ENCODE measurements at places on chromosomes 3 and 15. TPM values are rescaled to one million over a fixed set of nuclear protein-coding genes. Genes with fewer than 3 reads are reported as not detected.

- peak; percentile 71 for DNase-seq
Measured at GRCh38 chr3:169227911-169228310, 435.6 kb downstream of the MECOM start.

DNA sequence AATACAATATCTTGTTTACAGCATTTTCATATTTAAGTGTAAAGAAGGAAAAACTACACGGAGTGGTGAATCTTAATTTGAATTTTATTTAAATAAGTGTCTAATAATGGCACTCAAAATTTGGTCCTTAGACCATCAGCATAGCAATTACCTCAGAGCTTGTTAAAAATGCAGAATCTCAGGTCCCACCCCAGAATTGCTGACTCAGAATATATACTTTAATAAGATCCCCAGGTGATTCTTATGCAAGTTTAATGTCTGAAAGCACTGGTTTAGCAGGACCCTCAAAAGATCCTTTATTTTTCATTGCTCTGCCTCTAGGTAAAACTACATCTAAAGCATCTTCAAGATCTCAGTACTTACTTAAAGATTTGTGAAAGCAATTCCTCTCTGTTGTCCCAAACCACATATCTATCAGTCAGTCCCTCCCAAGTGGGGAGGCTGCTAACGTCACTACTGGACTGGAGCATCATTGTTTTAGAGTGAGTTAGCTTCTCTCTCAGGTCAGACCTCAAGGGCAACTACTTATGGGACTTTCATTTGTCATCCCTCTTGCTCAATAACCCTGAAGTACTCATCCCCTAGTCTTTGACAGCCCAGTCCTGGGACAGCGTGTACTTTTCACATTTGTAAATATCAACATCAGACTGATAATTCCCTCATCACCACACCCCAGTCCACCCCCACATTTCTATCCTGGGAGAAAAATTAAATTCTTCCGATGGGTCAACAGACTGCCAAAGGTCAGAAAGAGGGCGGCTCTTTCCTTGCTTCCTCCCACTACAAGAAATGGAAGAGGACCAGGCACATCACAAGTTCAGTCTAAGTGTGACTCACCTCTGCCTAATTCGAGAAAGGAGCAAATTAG, 76.7 kb downstream of the CBLB start:
- peak; percentile 96 for DNase-seq

DNA sequence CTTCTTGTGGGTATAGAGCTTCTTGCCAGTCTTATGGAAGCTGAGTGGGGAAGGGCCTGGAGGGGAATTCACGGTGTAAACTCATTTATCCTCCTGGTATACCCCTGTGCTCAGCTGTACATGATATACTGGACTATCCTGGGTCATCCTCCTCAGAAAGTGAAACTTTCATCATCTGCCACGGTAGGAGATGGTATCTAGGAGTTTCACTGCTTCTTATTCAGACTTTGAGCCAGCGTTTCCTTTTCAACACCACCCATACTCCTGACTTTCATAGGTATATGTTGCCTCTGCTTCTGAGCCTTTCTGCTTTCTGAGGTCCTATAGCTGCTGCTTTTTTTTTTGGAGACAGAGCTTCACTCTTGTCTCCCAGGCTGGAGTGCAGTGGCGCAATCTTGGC, 15.6 kb downstream of the SENP5 start:
- no peak for DNase-seq

DNA sequence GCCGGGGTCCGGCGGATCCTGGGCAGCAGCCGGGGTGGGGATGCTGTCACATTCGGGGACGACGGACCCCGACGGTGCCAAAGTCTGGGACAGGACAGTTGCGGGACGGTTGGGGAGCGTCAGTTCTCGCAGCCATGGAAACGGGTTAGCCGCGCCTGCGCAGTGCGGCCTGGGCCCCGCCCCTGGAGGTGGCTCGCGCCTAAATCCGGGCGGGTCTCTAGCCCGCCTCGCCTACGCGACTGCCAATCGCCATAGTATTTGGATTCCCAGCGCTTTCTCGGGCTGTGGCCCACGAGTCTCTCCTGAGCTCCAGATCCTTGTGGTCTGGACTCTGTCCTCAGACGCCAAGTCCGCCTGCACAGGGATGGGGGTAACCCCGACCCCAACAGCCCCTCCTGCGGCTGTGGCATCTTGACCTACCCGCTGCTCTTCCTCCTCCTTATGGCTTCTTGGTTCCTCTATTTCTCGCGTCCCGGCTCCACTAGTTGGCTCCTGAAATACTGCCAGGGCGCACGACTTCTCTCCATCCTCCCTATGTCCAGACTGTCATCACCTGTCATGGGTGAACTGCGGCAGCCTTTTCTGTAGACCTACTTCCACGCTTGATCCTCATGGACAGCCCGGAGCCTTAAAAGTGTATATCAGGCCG, at the start of gene ZMYND10:
Gene ZMYND10, minus strand, starts transcription at position 147 of the 649 bp plus-strand sequence. CDS start 153 bp downstream, outside the sequence.
- peak; percentile 28 for DNase-seq

CCR5 gene
- not detected for total RNA-seq

GRCh38 chr3:86800116-86800515, 190.8 kb downstream of the VGLL3 start:
- DNase-seq = no peak

- DNase-seq = no peak
Measured at GRCh38 chr3:16305111-16305541, 40.1 kb downstream of the OXNAD1 start.

DNA sequence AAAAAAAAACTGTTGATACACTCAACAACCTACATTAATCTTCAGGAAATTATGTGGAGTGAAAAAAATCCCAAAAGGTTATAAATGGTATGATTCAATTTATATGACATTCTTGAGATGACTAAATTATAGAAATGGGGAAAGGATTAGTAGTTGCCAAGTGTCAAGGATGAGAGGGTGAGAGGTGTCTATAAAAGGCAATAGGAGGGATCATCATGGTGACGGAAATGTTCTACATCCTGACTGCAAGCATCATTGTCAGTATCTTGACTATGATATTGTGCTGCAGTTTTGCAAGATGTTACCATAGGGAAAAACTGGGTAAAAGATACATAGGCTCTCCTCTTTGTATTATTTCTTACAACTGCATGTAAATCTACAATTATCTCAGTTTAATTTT, 125.6 kb downstream of the FRMD5 start:
- DNase-seq = no peak

DNA sequence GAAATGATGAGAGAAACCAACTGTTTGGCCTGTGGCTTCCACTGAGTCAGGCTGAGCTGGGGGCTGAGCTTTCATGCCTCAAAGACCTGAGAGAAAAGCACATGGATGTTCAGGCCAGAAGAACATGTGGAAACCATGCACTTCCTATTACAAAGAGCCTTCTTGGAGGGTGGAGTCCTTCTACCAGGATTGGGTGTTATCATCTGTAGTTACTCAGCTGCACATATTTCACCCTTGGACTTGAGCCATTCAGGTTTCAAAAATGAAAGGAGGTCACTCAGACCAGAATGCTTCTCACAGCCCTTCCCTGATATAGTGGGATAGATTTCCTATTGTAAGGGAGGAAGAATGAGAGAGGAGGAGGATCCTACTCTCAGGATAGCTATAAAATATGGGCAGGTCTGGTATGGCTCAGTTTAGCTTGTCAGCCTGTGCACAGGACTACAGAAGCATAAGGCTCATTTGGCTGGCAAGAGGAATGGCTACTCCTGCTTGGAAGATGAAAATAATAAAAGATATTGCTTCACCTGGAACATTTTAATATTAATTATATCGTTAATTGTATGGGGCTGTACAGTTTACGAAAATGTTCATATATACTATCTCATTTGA, 173.6 kb upstream of the TMC3 start:
- DNase-seq = no peak

- DNase-seq = peak; percentile 15
Measured at GRCh38 chr3:69699183-69699582, 40.1 kb upstream of the MITF start.

DNA sequence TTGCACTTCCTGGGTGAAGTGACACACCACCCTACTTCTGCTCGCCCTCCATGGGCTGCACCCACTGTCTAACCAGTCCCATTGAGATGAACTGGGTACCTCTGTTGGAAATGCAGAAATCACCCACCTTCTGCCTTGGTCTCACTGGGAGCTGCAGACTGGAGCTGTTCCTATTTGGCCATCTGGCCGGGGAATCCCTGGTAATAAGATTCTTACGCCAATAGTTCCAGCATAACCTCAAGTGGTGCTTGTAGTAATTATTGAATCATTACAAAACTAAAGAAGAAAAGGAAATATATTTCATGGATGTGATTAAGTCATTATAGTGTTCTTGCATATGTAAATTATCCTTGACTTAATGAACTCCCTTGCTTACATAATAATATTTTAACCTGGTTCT, 841.9 kb downstream of the CADM2 start:
- DNase-seq = no peak

DNA sequence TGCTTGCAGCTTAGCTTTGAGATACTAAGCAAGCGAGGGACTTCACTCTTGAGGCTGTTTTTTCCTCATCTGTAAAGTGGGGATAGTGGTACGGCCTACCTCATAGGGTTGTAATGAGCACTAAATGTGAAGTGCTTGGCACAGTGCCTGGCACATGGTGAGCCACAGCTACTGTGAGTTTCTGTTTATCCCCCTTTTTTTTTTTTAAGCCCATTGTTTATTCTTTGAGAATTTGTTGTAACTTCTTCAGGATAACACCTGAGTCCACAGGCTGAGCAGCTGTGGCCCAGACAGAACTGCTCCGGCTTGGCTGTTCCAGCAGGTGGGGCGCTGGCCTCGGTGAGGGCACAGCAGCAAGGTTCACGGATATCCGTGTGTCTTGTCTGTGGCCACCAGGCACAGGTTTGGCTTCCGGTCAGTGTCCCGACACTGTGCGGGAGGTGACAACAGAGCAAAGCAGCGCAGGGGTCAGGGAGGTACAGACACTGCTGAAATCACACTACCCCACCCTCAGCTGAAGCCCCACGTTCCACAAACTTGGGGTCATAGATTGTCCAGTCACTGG, 7.3 kb upstream of the ISG20 start:
- no peak for DNase-seq

CNTN3 gene
- total RNA-seq = 3.6 TPM

ECE2 gene
- not detected for total RNA-seq

FANCD2OS gene
- total RNA-seq = not detected

DNA sequence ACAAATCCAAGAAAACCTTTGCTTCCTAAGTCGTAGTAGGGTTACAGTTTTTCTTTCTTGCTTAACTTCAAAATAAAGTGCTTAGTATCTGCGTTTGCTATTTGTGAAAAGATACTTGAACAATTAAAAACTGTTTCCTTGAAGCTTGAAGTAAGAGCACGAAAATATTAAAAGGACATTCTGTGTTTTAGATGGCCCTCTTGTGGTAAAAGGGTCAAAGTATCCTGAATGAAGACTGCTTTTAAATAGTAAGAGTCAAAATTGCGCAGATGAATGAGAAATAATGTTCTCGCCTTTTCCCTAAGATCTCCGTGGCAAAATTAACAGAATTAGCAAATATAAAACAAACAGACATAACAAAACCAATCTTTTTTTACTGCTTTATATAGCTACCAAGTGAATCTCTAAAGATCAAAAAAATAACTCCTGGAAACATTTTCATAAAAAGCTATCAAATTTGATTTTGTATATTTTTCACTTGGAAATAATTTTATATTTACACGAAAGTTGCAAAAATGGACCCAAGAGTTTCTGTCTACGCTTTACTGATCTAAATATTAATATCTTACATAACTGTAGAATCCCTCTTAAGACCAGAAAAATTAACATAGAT, 175.4 kb downstream of the MBNL1 start:
- peak; percentile 73 for DNase-seq

DAZL gene
- total RNA-seq = not detected

DNA sequence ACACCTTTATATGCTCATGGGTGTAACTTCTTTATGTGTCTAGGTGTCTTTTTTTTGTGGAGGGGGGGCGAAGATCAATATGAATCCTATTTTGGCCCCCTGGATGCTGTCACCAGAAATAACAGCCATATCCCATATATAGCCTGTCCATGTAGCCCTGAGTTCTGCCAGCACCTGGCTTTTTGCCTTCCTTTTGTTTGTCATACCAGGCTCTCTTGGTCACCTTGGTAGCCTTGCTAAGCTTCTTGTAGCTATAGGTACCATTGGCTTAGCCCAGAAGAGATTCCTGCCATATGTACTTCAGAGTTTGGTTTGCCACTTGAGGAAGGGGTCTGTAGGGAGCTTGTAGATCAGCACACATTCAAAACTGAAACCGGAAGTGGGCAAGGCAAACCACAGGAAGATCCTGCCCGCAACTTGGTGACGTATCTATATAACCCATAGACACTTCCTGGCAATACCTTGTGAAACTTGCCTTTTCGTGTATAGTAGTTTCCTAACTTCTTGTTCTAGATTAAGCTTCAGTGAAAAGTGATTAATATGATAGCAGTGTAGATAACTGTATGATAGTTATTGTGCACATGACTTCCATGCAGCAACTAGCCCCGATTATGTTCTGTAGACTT, 11.9 kb downstream of the RASA2 start:
- DNase-seq = no peak

BUB1B gene
- total RNA-seq = 24.7 TPM

DNA sequence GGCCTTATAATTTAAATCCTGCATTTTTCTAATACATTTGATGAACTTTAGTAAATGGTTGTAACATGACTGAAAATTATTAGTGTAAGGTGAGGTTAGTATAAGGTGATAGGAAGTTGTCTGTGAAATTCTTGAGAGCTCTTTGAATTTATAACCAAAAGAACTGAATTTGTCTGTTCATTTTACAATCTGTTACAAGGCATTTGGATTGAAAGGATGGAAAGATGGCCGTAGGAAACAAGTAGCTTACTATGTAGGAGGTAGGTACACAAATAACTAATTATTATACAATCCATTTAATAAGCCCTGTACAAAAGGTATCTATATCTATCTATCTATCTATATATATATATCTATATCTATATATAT, 6.6 kb downstream of the DIPK2A start:
- DNase-seq = no peak

GRCh38 chr3:164467007-164467406, 611.3 kb downstream of the SI start:
- DNase-seq = no peak

AADACL2 gene
- total RNA-seq = not detected

DNA sequence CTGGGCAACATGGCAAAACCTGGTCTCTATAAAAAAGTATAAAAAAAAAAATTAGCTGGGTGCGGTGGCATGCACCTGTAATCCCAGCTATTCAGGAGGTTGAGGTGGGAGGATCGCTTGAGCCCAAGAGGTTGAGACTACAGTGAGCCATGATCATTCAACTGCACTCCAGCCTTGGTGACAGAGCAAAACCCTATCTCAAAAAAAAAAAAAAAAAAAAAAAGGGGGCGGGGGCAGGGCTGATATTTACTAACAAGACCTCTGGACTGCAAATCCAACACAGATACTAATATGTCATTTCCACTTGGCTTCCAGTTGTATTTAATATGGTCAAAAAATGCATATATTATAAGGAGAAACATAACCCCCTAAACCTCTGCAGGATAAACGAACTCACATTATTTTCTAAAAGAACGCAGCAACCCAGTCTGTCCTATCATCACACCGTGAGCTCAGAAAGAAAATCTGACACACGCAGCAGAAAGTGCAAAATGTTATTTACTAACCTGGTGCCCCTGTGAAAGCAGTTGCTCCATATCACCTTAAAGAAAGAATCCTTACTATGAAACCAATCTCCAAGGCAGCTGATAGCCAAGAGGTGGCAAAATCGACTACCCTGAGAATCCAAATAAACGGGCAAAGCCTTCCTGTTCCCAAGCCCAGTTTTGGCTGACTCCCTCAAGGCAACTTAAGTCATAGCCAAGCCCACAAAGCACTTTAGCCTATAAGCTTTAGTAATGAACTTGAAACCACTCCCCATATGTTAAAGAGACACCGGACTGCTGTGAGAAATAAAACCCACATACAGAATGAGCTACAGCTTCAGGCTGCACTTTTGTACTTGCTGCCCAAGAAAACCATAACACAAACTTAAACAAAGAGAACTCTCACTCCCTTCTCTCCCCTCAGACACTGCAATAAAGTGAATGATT, 39.3 kb downstream of the PLD1 start:
- peak; percentile 92 for DNase-seq

DNAH1 gene
- total RNA-seq = 2.0 TPM

TMIE gene
- total RNA-seq = not detected

Data from IMR-90 (cell line).